ENCODE measurements at places on chromosomes 1 and 21.

GRCh38 chr1:2945821-2946231 is 75.4 kb upstream of the ACTRT2 start:
- no peak for DNase-seq

DNA sequence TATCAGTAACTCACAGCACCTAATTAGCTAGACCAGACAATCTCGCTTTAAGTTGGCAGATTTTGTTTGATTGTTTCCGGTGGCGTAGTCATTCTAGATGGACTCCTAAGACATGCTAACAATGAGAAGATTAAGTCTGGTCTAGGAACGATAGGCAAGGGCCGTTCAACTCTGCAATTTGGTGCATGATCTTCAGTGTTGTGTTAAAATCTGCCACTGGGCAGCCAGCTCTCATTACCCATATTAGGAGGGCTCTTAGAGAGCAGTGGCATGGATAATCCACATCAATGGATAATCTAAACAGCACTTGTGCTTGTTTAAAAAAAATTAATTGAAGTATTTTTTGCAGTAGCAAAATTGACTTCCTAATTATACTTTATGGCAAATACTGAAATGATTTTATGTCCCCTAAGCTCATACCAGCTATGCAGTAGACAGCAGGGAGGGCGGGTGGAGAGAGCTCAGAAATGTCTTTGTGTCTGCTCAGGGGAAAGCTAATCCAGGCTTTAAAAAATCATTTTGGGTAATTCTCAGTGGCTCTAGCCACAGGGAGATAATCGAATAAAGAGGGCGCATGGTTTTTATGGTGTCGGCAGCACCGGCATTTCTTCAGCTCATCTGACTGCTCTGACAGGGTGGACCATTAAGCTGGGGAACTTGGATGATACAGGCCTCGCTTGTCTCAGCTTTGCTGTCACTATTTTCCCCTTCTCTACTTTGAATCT is 48.5 kb upstream of the IKBKE start:
- DNase-seq, result no peak

- no peak for DNase-seq
These were observed 1.5 kb downstream of the RGS2 start for GRCh38 chr1:192810253-192810880.

DNA sequence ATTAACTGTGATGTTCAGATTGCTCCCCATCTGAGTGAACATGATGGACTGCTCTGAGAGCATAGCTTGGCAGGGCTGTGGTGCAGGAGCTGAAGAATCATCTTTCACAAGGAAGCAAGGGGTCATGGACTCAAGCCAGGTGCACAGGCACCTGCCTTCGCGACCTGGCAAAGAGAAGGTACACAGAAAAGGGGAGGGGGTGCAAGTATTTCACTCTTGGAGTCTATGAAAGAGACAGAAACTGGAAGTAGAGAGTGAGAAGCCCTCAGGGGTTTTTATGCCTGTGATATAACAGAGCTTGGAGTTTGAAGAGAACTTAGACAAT is 232.6 kb upstream of the PLXNA2 start:
- no peak for DNase-seq

- DNase-seq, result peak; percentile 89
These were observed 19.3 kb upstream of the SAMD11 start for GRCh38 chr1:904310-904950.

DNA sequence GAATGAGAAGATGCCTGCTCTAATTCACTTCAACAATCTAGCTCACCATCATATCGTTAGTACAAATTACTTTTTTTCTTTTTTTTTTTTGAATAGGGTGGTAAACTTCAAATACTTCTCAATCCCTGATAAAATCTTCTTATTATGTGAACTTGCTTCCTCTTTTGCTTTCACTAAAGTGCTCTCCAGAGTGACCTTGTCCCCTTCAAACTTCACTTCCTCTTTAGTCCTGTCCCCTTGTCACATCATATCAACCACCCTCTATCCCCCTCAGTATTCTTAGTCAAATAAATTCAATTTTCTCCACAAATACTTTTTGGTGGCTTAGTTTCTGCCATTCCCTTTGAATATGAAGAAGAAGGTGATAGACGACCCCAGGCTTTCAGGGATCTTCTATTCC is 124.9 kb upstream of the PLXNA2 start:
- no peak for DNase-seq

DNA sequence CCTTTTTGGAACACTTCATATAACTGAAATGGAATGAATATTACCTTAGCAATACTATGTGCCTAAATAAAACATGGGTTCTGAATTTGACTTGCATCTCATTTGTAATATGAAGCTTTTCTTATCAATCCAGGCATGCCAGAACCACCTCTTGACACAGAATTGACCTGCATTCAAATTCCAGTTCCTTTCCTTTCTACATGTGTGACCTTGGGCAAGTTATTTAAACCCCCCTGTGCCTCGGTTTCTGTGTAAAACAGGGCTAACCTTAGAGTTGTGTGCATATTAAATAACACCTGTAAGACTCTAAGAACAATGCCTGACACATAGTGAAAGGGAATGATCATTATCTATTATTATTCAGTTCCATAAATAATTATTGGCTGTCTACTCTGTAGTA is 2.0 kb upstream of the NOS1AP start:
- DNase-seq, result no peak

DNA sequence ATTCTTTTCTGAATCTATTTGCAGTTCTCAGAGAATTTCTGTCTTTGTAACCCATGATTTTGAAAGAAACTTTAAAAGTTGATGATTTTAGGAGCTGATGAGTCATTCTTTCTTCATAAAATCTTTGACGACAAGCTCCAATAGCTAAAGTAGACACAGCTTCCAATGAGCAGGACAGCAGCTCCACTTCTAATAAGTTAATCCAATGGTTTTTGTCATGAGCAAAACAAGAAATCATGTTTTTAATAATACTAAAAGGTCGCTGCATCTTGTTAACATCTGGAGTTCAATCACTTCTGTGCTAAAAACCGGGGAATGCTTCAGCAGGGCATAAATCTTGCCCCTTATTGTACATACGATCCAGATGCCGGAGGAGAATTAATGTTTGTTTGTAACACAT is 48.9 kb upstream of the GORAB start:
- no peak for DNase-seq

- DNase-seq, result no peak
These were observed 2.2 kb upstream of the KRTAP10-6 start for GRCh38 chr21:44594406-44594916.

GRCh38 chr1:95145493-95145892 is 28.3 kb downstream of the TLCD4 start:
- DNase-seq, result no peak

GRCh38 chr1:85109475-85109874 is 61.2 kb upstream of the MCOLN3 start:
- no peak for DNase-seq

DNA sequence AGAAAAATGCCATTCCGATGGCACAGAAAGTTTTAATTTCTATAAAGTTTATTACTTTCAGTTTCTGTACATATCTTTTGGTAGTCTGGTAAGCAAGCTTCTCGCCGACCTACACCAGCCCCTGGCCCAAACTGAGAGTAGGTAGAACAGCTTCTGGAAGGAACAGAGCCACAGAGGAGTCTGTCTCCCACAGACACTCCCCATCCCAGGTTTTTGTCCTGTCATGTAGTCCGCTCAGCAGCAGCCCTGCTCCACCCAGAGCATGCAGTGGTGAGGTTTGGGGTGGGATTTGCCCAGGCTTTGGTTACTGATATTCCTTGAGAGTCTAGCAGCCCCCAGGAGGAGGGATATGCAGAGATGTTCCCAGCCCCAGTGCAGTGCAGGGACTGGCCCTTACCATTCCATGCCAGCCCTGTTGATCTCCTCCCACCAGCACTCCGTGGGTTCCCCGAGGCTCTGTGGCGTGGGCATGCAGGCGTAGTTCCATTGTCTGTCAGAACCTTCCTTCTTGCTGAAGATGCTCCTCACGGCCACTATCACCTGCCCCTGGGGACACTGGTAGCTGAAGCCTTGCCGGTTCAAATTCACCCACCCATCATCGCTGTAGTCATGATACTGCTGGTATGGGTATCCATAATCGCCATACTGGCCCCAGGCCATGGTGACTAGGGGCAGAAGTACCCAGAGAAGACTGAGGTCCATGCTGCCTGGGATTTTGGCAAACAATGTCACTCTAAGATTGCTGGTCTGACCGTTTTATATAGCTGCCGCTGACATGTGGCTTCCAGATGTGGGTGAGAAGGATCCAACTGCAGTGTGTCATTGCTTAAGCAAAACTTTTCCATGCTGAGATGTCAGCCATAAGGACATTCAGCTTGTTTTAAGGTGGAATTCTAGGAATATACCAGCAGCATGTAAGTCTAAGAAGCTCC is at the start of gene DPT:
DPT (minus strand) TSS at position 734 of the 932 bp plus-strand sequence; CDS start at position 702, 32 bp downstream.
- no peak for DNase-seq

DNA sequence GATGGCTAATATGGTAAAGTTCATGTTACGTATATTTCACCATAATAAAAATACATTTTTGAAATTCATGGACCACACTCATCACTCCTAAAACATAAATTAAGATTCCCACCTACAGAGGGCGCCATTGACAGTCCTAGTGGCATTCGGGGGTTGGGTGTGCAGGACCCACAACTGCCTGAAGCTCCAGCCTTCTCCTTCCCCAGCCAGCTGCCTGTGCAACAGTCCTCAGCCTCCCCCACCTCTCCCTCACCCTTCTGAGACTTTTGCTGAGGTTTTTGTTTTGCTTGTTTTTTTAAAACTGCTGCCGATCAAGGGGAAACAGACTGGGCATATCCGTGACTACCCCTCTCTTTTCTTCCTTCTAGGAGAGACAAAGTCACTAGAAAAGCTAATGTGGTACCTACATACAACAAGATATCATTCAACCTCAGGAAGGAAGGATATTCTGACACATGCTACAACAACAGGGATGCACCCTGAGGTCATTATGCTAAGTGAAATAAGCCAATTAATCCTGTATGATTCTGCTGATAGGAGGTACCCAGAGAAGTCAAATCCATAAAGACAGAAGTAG is 9.2 kb upstream of the EVA1C start:
- DNase-seq, result no peak

DNA sequence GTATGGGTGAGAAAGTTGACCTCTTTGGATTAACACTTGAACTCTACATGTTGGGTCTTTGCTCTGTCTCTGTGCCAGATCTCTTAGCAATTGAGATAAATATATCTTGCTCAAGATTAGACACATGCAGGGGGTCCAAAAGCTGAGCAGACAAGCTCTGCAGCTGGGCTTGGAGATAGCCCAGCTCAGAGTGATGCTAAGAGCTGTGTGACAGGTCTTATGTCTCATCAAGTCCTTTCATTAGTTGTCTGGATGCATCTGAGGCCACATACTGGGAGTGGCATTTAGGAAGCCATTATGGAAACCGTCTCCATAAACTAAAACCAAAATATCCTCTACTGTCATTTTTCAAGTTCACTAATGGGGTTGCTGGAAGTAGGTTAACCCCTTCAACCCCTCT is 289.4 kb upstream of the DUSP10 start:
- no peak for DNase-seq

- no peak for DNase-seq
These were observed 25.3 kb upstream of the ATP5PO start for GRCh38 chr21:33940881-33941245.

DNA sequence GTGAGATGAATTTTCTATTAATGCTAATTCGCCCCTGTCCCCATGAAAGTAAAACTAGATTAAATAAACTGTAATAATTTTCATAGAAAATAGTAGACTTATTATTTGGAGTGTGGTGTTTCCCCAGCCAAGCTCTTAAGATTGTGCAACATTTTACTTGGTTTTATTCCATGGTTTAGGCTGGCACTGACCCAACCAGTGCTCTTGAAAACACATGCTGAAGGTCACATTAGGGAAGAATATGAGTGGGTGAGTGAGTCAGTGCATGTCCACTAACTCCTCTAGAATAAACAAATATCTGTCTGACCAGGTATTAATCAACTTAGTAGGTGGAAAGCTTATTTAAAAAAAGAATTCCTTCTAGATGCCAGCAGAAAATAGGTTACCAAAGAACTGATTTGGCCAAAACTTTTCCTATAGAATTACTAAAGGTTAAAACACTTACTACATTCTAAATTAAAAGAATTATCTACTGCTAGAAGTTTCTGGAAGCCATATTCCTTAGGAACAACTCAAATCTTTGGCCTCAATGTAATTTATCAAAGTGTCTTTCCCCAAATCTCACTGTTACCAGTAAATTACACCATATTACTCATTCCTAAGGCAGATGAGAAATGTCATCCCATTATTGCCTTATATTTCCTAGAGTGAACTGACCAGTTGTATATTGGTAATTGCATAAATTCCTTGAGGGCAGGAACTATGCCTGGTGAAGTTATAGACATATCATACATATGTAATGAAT is 89.7 kb upstream of the RGS1 start:
- no peak for DNase-seq

GRCh38 chr1:21531241-21531640 is 22.0 kb downstream of the ALPL start:
- no peak for DNase-seq

GRCh38 chr1:226405411-226405988 is 2.4 kb downstream of the PARP1 start:
- no peak for DNase-seq

- DNase-seq, result no peak
These were observed 6.0 kb upstream of the BCAS2 start for GRCh38 chr1:114587203-114587991.

DNA sequence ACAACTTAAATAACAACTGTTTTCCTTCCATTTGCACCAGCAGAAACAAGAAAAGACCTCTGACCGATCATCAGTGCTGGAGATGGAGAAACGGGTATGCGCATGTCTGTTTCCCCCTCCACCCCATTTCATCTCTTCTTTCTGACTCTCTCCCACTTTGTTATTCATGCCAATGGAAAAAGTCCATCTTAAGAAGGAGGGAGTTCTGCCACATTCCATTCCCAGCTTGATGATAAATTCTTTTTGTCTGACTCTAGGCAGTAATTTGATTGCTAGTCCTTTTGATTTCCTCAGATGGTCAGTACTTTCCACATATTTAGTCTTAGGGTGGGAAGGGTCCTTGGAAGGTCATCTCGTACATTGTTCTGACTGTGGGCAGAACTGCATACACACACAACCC is 142.5 kb downstream of the SYT2 start:
- no peak for DNase-seq

DNA sequence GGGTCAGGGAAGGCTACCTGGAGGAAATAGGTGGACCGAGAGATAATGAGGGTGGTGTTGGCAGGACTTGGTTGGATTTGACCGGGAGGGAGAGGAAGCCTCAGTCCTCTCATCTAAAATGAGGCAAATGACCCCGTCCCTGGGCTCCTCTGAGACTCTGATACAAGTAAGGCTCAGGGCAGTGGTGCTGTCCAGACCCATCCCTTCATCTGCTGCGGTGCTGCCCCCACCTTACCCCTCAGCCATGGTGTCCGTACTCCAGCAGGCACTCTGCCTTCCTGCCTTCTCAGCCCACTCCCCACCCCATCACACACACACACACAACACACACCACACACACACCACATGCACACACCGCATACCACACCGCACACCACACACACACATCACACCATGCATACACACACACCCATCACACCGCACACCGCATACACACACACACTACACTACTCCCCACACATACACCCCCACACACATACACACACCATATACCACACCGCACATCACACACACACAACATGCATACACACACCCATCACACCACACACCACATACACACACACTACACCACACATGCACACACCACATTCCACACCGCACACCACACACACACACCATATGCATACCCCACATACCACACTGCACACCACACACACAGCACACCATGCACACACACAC is 29.4 kb upstream of the SLC26A9 start:
- DNase-seq, result no peak
